Activated naive CD4-positive, alpha-beta T cell treated with anti-CD3 and anti-CD28 coated beads, Interleukin-2, amount 10 ng/mL, durations not matched to agents 7 days and 5 days (primary cell): ENCODE measurements at places on chromosomes 3 and 15.

GRCh38 chr3:135706758-135707375 lies 258.7 kb upstream of the PPP2R3A start:
- H3K27me3 ChIP-seq = no peaks in the 10 kb centered on the region
- H3K4me1 ChIP-seq = no peaks in the 10 kb centered on the region
- H3K4me3 ChIP-seq = no peak overlapping the region
- H3K27ac ChIP-seq = no peak overlapping the region

DNA sequence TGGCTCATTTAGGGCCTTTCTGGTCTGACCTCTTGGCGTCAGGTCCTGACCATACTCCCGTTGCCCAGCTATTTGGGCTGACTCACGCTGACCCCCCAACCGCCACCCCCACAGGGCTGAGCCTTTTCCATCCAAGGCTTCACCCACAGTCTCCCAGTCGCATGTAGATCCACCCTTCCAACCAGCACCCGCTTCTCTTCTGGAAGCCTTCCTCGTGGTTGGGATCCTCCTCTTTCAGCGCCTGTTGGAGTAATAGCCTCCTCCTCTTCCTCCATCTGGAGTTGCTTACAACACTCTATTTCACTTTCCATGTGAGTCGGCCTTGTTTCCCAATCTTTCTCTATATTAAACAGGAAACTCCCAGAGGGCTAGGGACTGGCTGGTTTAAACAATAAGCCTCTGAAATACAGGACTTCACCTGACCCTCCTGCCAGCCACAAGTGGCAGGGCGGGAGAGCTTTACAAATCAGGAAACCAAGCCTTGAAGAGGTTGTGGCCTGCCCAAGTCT lies 2.1 kb upstream of the ALAS1 start:
- peaks cover 39% of the 10 kb centered on the region for H3K27me3 ChIP-seq
- DNase-seq = no peak
- peaks cover 37% of the 10 kb centered on the region for H3K4me1 ChIP-seq
- no peak overlapping the region for H3K27ac ChIP-seq
- H3K36me3 ChIP-seq = peaks cover 21% of the 10 kb centered on the region

- DNase-seq = no peak
- H3K4me1 ChIP-seq = no peaks in the 10 kb centered on the region
- H3K27me3 ChIP-seq = peaks cover 34% of the 10 kb centered on the region
- H3K36me3 ChIP-seq = no peaks in the 10 kb centered on the region
- H3K27ac ChIP-seq = no peak overlapping the region
Measured at GRCh38 chr3:134330883-134331810, 43.1 kb downstream of the AMOTL2 start.

DNA sequence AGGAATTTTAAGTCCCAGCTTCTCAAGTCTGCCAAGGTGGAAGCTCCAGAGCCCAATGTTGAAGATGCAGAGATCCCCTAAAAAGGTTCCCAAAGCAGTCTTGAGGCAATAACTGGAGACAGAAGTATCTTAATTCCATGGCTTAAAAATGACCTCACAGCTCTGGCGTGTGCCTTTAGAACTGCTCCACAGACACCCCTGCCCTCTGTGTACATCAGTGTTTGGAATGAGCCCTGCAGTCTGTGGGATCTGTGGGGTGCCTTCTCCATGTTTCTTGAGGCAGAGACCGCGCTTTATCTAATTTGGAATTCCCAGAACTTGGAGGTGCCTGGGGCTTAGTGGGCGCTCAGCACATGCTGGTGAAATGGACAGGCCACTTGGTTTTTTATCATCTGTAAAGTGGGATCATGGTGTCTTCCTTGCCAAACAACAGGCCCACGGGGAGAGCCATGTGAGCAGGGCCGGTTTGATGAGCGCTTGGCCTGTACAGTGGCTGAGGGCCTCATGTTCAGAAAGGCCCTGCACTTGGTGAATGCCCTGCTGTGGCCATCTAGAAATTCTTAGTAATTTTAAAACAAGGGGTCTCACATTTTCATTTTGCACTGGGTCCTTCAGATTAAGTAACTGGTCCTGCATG lies 7.1 kb downstream of the ITGA11 start:
- H3K36me3 ChIP-seq = no peaks in the 10 kb centered on the region
- no peaks in the 10 kb centered on the region for H3K4me1 ChIP-seq
- H3K4me3 ChIP-seq = no peak overlapping the region
- peaks cover 49% of the 10 kb centered on the region for H3K27me3 ChIP-seq
- no peak for DNase-seq
- no peak overlapping the region for H3K27ac ChIP-seq

GRCh38 chr3:194908496-194908895 lies 222.8 kb downstream of the FAM43A start:
- no peak overlapping the region for H3K27ac ChIP-seq
- H3K4me1 ChIP-seq = peaks cover 3% of the 10 kb centered on the region
- H3K27me3 ChIP-seq = peaks cover 12% of the 10 kb centered on the region

DNA sequence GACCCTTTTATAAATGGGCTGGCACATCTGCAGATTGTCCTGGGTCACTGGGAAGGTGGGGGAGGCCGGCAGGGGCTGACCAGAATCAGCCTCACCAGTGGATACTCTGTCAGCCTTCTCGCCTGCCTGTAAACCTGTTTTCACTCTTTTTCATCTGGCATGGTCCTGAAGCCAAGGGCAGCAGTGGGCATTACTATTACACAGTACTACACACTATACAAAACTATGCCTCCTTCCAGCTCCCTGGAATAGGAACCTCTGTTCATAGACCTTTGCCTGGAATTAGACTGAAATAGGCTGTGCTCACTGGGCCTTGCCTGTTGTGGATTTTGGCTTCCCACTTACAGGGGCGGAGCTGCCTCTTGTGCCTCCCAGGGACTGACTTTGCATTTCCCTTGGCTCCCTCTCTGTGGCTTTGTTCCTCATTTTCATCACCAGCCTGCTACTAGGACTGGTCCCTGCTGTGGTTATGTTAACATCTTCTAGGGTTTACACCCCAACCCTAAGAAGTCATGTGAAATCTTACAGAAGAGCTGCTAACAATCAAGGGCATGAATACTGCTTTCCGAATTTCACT lies 120.7 kb downstream of the FNDC3B start:
- no peak overlapping the region for H3K4me3 ChIP-seq
- no peaks in the 10 kb centered on the region for H3K27me3 ChIP-seq
- H3K36me3 ChIP-seq = no peaks in the 10 kb centered on the region
- no peak overlapping the region for H3K27ac ChIP-seq
- H3K4me1 ChIP-seq = no peaks in the 10 kb centered on the region

- no peak for DNase-seq
- peaks cover 30% of the 10 kb centered on the region for H3K36me3 ChIP-seq
- H3K4me3 ChIP-seq = no peak overlapping the region
- no peaks in the 10 kb centered on the region for H3K27me3 ChIP-seq
Measured at GRCh38 chr15:25695875-25696760, 167.0 kb downstream of the ATP10A start.

DNA sequence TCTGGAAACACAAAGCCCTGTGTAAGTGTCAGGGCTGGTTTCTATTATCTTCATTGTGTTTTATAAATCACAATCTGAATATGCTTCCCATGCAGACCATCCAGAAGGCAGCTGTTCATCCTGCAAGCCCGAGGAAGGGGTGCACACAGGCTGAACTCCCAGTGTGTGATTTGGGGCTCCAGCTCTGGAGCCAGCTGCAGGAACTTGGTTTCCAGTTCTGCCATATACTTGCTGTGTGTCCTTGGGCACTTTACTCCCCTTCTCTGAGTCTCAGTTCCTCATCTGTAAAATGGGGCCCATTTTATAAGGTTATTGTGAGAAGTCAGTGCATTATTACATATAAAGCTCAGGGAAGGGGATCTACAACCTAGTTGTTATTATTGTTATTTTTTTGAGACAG lies 22.6 kb downstream of the CYP8B1 start:
- H3K36me3 ChIP-seq = no peaks in the 10 kb centered on the region
- H3K4me3 ChIP-seq = no peak overlapping the region
- H3K27me3 ChIP-seq = peaks cover 24% of the 10 kb centered on the region
- H3K4me1 ChIP-seq = no peaks in the 10 kb centered on the region
- no peak overlapping the region for H3K27ac ChIP-seq

DNA sequence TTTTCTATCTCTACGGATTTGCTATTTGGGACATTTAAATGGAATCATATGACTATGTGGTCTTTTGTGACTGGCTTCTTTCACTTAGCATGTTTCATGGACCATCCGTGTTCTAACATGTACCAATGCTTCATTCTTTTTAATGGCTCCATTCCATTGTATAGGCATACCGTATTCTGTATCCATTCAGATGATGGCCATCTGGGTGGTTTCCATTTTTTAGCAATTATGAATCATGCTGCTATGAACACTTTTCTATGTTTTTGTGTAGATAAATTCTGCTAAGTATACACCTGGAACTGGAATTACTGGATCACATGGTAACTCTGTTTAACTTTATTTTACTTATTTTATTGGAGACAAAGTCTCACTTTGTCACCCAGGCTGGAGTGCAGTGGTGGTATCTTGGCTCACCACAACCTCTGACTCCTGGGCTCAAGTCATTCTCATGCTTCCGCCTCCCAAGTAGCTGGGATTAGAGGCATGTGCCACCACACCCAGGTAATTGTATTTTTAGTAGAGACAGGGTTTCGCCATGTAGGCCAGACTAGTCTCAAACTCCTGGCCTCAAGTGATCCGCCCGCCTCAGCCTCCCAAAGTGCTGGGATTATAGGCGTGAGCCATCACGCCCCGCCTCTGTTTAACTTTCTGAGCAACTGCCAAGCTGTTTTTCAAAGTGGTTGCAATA lies 13.4 kb downstream of the UBP1 start:
- H3K36me3 ChIP-seq = peaks cover 27% of the 10 kb centered on the region
- H3K27ac ChIP-seq = no peak overlapping the region
- H3K4me1 ChIP-seq = peaks cover 32% of the 10 kb centered on the region
- H3K4me3 ChIP-seq = no peak overlapping the region
- no peaks in the 10 kb centered on the region for H3K27me3 ChIP-seq

DNA sequence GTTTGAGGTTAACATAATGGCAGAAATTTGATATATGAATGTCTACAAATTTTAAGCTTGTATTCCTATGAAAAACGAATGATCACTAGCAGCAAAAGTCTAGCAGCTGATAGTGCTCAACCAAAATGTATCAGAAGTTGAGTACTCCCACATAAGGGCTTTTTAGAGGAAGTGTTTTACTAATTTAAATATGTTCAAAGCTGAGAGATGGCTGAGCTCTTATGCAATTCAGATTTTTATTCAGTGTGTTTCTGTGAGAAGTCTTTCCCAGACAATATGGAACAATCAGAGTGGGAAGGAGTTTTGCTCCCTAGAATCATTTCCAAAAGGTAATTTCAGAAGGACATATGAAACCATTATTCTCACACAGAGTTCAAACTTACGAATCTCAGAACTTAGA lies 327.0 kb downstream of the ZPLD1 start:
- no peaks in the 10 kb centered on the region for H3K36me3 ChIP-seq
- no peak overlapping the region for H3K27ac ChIP-seq
- H3K4me1 ChIP-seq = no peaks in the 10 kb centered on the region
- H3K4me3 ChIP-seq = no peak overlapping the region
- no peaks in the 10 kb centered on the region for H3K27me3 ChIP-seq

- H3K4me1 ChIP-seq = no peaks in the 10 kb centered on the region
- no peak for DNase-seq
- no peak overlapping the region for H3K4me3 ChIP-seq
- H3K27ac ChIP-seq = no peak overlapping the region
Measured at GRCh38 chr3:87035339-87035738, 44.4 kb upstream of the VGLL3 start.

GRCh38 chr3:69777582-69777967 lies 38.3 kb downstream of the MITF start:
- no peak overlapping the region for H3K4me3 ChIP-seq
- H3K36me3 ChIP-seq = no peaks in the 10 kb centered on the region
- H3K4me1 ChIP-seq = no peaks in the 10 kb centered on the region
- no peak overlapping the region for H3K27ac ChIP-seq

- peaks cover 18% of the 10 kb centered on the region for H3K4me1 ChIP-seq
- no peak overlapping the region for H3K4me3 ChIP-seq
- H3K27ac ChIP-seq = peak overlapping the region; percentile 38
- H3K27me3 ChIP-seq = peaks cover 19% of the 10 kb centered on the region
Measured at GRCh38 chr15:59543721-59544547, 67.6 kb upstream of the GCNT3 start.
